ENCODE measurements at places on chromosomes 7 and 10.

- DNase-seq, result peak; percentile 76
These were observed 26.8 kb downstream of the CFAP69 start for GRCh38 chr7:90271753-90272152.

DNA sequence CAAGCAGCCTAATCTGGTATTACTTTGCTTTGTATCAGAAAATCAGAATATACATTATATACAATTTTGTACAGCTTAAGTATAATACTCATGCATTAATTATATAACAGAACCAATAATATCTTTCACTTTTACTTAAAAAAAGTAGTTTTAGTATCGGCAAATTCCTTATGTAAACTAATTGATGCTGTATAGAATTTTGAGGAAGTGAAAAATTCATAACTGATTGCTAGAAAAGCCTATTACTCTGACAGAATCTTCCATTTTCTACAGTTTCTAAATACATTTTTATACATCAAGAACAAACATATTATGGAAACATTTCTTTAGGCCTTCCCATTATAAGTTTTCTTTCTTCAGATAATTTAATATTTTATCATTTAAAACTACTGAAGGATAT, 124.0 kb upstream of the GPR22 start:
- DNase-seq, result no peak

DNA sequence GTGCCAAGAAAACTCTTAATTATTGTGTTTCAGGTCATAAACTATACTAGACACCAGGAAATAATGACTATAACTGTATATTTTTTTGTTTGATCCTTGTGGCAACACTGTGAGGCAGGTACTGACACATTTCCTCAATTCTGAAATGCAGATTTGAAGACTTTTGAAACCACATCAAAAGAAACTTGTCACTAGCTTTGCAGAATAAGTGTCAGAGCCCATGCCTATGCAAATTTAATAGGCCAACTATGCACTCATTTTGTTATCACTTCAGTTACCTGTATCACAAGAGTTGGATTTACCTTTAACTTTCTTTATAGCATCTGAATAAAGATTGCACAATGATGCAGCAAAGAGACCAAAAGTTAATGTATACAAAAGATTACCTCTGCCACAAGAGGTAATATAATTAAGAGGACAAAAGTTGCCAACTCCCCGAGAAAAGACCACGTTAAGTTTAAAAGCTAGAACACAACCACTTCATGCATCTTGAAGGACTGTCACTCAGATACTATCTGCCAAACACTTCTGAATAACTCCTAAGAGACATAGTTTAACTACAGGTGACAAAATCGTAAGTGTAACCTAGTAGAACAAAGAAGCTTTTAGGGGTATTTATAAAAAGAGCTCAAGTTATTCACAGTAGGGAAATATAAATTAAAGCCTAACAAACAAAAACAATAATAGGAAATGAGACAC, 80.5 kb downstream of the ELAPOR2 start:
- no peak for DNase-seq

DNA sequence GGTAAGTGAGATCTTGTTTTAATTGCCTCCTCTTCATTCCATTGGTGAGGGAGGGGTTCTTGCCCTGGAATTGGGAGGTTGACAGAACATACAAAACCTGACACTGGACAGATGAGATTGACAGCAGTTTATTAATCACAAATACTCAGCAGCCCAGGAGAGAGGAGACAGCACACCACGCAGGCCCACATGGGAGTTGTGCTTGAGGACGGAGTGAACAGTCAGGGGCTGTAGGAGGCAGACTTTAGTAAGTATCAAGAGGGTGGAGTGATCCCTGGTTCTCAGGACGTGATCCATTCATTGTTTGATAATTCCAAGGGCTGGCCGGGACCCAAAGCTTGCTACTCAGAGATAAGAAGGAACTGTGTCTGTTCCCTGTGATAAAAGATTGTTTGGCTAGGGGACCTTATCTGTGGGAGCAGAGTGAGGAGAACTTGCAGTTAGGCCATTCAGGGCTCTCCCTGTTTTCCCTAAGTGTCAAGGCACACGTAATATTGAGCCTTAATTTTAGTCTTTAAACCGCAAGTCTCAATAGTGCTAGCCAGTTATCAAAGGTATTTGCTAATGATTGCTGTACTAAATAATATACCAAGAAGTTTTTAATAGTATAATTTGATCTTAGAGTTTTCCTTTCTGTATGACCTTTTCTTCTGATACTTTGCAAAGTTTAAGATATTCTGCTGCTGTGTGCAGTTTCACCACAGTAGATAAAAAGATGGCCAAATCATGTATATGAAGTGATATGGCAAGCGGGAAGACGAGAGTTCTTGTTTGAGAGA, 14.5 kb downstream of the CAPZA2 start:
- peak; percentile 77 for DNase-seq

DNA sequence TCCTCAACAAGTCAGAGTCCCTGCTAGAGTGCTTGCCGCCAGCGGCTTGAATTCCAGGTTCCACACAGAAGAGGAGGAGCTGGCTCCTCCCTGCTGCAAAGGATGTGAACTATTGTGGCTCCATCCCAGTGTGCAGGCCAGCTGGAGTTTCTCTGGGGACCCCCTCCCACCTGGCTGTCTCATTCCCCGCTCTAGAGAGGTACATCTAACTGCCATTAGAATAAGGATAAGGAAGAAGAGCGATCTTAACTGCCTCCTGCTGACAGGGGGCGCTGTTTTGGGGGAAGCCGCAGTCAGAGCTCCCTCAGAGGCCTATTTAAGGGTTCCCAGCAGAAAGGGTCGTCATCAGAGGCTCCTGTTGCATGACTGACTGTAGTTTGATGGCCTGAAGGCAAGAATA, 40.8 kb upstream of the HECW1 start:
- DNase-seq, result peak; percentile 22

All from fibroblast of pulmonary artery (primary cell).